ENCODE measurements at places on chromosomes 1 and 21.

DNA sequence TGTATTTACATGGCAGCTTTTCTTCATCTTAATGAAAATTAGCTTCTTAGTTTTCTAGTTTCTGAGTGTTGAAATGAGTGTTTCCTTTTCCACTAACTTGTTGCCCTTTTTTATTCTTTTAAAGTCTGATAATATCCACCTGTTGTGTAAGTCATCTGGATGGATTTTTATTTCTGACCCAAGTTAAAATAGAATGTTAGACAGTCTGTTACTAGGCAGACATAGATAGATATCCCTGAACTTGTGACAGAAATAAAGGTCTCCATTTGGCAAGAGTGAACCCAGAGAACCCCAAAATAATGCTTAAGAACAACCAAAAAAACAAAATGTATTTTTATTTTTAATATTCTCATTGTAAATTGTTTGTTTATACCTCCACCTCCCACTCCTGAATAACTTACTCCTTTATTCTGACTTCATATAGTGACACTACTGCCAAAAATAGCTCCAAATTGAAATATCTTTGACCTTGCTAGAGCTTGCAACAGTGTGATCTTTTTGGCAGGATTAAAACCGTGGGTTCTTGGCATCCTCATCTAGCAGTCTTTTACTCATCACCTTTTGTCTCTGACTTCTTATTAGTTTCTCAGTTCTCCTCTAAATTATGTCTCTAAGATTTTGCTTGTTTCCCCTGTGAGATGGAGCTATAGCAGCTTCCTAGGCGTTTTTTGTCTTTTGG lies 26.9 kb upstream of the SH3D21 start:
- no peak for DNase-seq

DNA sequence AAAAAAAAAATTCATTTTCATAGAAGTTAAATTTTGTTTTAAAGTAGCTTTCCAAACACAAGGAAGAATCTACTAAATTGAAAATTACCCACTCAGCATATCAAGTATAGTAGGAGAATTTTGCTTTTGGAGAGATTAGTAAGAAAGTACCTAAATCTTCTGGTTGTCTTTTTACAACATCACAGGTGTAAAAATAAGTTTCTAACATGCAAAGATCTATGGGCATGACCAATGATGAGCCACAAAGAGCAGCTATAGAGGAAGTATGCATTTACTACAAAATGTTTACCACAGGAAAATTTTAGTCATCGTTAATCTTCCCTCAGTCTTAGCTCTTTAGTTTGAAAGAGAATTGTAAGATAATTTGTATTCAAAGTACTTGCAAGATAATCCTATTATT lies 28.1 kb downstream of the ANGPTL3 start:
- no peak for DNase-seq

GRCh38 chr21:37410639-37411038 lies 44.1 kb downstream of the DYRK1A start:
- DNase-seq = no peak

GRCh38 chr1:72620453-72620852 lies 338.1 kb upstream of the NEGR1 start:
- DNase-seq = no peak

- no peak for DNase-seq
Observed at GRCh38 chr1:46077644-46078043, 54.8 kb downstream of the PIK3R3 start.

GRCh38 chr1:23979387-23979880 lies 693 bp downstream of the SRSF10 start:
- DNase-seq = no peak
